ENCODE measurements at places on chromosomes 3 and 15.
A peak's percentile ranks its signal among the peaks of the same experiment; 100 is the strongest.

- DNase-seq: no peak
Measured at GRCh38 chr3:46878781-46879436, 1.4 kb downstream of the PTH1R start.

DNA sequence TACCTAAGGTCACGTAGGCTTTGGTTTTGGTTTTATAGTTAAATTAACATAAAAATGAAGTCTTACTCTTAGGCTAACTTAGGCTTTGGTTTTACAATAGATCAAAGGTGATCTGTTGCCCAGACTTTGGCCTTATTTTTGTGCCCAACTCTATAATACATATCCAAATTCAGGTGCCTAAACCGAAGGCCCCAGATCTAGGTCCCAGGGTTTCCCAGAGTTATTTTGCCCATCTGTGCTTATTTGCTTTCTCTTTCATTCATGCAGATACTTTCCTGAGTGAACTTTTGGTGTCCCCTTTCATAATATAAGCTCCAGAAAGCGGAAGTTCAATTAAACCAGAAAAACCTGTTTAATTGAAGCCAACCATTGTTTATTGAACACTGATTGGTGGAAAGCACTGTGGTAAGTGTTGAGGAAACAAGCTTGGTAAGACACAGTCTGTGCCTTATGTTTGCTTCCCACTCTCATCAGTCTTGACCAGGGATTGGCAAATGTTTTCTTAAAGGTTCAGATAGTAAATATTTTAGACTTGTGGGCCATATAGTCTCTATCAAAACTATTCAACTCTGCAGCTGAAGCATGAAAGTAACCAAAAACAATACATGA lies 209.7 kb downstream of the WDR72 start:
- DNase-seq: no peak

DNA sequence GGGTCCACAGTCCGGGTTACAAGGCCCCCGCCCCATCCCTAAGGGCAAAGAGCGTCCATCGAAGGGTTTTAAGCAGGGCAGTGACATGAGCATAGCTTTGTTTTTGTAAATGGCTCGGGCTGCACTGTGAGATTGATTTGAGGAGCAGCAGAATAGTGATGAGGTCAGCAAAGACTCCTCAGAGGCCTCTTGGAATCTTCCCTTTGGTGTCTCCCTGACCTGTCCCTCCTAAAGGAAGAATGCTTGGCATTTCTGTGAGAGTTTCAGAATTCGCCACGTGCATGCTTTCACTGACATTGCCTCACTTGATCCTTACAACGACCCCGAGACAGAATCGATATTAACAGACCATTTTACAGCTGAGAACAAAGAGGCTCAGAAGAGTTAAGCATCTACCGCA lies 20.3 kb downstream of the LAMP3 start:
- DNase-seq: no peak

DNA sequence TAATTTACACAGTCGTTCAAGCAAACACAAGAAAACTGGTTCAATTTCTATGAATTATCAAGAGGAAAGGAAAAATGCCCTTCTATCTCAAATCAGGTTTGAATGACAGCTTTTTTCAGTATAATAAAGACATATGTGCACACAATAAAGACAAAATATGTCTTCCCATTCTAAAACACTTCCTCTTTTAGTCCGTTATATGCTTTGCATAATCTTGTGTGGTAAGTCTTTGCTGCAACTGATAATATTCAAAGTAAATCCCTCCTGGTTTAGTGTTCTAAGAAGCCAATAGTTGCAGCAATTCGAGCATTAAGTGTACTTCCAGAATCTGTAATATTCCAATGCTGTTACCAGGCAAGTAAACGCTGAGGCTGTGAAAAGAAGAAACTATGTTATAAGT lies 43.7 kb upstream of the MAPKBP1 start:
- DNase-seq: no peak

GRCh38 chr3:108221393-108221792 lies 831 bp downstream of the IFT57 start:
- no peak for DNase-seq

DNA sequence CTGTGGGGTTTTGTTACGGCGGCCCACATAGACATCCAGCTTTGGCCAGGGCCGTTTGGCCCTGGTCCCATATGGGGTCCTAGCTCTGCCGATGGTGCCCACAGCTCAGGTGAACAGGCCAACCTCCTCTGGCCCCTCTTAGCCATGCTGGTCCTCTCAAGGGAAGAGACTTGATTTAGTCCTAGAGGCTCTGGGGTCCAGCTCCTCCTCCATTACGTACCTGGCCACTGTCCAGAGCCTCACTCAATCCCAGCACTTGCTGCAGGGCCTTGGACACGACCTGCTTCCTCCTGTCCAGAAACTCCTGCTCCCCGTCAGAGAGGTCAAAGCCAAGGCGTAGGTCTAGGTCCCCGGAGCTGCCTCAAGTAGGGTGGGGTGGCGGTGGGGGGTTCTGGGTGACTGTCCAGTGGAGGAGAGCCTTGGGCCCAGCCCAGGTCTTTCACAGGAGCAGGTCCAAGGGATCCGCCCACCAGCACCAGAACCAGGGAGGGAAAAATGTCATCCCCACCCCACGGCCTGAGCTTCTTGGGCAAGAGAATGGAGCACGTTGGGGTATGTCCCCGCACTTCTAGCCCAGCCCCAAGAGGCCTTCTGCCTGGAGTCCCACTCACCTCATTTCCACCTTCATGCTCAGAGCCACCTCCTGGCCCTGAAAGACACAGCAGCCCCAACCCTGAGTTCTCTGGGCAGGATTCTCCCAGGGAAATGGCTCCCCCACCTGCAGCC lies 6.8 kb downstream of the PLA2G4F start:
- DNase-seq: no peak

DNA sequence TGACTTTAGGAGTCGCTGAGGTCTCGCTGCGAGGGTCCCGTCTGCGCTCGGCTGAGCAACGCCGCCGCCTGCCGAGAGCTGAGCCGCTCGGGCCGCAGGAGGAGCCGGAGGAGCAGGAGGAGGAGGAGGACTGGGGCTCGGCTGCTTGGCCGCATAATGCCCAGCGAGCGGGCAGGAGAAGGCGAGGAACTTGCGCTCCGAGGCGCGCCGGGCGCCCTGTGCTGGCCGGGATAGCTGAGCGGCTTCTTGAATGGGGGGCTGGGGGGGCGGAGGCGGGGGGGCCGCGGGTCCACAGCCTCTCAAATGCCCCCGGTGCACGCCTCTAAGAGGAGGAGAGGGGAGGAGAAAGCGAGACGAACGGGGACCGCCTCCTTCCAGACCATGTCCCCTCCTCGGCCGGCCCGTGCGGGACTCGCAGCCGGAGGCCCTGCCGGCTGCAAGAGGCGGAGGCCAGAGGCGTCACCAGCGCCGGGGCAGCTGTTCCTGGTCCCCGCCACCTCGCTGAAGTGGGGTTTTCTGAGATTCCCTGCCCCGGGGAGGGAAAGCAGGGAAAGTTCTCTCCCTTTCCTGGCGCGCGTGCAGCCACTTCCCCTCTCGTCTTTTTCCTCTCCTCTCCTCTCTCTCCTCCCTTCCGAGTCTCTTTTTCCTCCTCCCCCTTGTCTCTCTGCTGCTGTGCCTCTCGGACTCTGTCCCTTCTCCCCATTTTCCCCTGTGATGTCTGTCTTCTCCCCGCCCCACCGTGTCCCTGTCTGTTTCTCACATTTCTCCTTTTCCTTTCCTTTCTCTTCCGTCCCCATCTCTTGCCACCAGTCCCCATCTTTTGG lies at the start of gene ADAMTS9:
Gene ADAMTS9, minus strand, starts transcription at position 220 of the 824 bp plus-strand sequence. CDS start 343 bp downstream, outside the sequence.
- peak; percentile 61 for DNase-seq

GRCh38 chr3:189630767-189631372 lies 319 bp upstream of the TP63 start:
- DNase-seq: no peak

DNA sequence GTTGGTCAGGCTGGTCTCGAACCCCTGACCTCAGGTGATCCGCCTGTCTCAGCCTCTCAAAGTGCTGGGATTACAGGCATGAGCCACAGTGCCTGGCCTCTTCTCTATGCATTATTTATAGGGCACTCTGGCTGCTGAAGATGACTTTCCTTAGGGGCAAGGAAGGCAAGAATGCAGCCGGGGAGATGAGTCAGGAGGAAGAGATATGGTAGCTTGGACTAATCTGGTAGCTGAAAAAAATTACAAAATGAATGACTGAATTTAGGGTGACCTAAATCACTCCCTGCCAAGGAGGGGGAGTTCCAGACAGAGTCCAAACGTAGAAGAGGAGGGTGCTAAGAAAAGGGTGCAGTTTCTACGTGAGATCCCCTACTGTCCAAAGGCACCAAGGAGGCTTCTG lies 14.2 kb downstream of the RHCG start:
- no peak for DNase-seq

DNA sequence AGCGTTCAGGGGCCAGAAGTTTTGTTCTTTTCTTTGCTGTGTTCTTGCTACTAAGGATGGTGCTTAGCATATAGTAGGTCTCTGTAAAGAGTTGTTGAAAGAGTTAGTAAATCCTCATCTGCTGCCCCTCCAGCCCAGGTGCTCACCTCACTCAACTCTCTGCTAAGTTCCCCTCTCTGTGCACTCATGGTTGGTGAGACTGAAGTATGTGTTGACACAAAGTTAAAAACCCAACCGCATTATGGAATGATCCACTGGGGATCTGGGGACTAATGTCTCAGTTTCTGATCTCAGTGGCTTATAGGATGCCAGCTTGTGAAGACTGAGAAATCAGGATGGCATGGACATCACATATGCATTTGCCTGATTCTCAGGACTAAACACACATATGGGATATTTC lies 13.8 kb downstream of the RYR3 start:
- DNase-seq: no peak

DNA sequence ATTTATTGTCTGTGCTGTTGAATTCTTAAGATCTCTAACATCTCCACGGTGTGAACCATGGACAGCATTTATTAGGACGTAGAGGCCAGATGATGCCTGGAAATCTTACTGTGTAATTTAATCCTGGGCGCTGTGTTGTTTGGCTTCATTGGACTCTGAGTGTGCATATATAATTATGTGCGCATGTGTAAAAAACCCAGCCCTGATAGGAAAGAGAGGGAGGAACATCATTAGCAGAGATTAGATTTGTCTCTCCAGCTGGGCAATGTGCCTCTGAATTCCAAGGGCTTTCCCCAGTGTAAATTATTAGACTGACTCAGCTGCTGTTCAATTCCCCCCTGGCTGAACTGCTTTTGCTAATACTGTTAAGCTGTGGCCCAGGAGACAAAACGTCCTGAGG lies 39.6 kb downstream of the MAP3K13 start:
- DNase-seq: no peak

- DNase-seq: no peak
Measured at GRCh38 chr15:90268415-90268814, 2.9 kb downstream of the NGRN start.

DNA sequence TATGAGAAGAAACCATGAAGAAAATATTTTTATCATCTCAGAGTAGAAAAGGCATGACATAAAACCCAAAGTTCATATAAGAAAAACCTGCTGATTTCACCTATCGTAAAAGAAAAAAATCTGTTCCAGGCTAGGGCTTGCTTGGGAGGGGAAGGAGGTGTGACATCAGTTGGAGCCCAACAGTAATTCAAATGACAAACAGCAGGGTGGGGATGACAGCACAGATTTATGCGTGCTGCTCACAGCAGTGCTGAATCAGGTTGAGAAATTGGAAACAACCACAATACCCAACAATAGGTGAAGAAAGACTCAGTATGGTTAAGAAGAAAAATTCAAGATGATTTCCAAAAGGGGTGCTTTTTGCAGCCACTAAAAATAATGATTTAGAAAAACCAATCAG lies 172.4 kb downstream of the PDE8A start:
- no peak for DNase-seq

GRCh38 chr3:146501752-146502151 lies 32.4 kb upstream of the PLSCR2 start:
- DNase-seq: no peak

DNA sequence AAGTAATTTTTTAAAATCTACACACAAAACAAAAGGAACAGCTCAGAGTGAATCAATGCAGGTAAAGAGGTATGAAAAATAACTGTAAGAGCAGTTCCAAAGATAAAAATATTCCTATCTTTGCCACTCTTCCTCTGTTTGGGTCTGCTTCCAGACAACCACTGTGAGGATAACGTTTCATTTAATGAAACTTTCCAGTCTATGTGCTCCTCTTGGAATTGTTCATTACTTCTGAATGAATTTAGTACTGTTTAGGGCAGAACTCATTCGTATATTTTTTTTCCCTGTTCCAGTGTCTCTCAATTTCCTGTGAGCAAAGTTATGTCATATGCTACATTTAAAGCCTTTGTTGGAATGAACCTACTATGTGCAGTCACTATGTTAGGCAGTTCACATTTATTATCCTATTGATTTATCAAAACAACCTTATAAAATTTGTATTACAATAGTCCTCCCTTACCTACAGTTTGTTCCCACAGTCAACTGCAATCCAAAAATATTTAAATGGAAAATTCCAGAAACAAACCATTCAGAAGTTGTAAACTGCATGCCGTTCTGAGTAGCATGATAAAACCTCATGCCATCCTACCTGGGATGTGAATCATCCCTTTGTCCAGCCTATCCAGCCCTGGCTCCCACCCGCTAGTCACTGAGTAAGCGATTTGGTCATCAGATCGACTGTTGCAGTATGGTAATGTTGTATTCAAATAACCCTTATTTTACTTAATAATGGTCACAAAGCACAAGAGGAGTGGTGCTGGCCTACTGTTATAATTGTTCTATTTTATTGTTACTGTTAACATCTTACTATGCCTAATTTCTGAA lies 98.1 kb downstream of the TMCC1 start:
- DNase-seq: no peak

DNA sequence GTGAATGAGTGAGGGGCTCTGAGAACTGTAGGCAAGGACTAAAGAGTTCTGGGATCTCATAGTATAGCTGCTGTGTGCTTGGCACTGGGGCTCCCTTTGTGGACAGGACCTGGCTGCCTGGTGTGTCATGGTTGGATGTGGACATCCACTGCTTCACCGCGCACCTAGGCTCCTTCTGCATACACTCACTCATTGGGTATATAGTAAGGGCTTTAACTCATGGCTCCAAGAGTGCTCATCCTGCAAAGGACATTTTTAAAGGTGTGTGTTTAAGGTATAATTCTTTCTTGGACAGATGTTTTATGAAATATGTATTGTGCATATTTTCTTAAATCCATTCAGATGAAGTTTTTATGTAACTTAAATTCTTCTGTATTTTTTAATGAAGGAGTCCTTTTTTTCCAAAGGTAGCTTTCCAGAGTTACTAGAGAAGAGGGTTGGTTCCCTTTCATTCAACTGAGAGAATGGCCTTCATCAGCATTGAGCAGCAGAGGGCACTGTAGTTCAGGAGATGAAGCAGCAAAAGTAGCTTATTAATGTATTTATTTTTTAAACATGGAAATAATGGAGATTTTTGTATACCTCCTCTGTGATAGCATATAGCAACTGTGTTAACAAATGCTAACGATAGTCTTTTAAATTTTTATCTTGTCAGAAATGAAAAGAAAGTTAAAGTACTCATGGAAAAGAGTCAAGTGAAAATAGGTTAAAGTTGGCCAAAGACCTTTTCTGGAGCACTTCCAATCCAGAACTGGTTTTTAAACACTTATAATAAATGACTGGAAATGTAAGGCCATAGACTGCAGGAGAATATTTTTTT lies 25.2 kb downstream of the OXNAD1 start:
- peak; percentile 38 for DNase-seq

Data from hippocampal formation (tissue), 2 donors.